Breast epithelium (tissue), 4 donors: ENCODE measurements at places on chromosomes 6 and 20. TPM values are rescaled to one million over a fixed set of nuclear protein-coding genes. Genes with fewer than 3 reads are reported as not detected.

The TTLL9 gene
- total RNA-seq: 0.98 TPM

The JARID2 gene
- total RNA-seq: 13.9 TPM

The HLA-DPA1 gene
- total RNA-seq: 116 TPM

The CCN6 gene
- total RNA-seq: not detected

The HSPA1L gene
- total RNA-seq: 1.6 TPM

The OVOL2 gene
- total RNA-seq: not detected

The MATN4 gene
- 1.6 TPM for total RNA-seq

The SSR1 gene
- 53.6 TPM for total RNA-seq

The BNIP5 gene
- under 0.01 TPM for total RNA-seq

The ADTRP gene
- 0.48 TPM for total RNA-seq

DNA sequence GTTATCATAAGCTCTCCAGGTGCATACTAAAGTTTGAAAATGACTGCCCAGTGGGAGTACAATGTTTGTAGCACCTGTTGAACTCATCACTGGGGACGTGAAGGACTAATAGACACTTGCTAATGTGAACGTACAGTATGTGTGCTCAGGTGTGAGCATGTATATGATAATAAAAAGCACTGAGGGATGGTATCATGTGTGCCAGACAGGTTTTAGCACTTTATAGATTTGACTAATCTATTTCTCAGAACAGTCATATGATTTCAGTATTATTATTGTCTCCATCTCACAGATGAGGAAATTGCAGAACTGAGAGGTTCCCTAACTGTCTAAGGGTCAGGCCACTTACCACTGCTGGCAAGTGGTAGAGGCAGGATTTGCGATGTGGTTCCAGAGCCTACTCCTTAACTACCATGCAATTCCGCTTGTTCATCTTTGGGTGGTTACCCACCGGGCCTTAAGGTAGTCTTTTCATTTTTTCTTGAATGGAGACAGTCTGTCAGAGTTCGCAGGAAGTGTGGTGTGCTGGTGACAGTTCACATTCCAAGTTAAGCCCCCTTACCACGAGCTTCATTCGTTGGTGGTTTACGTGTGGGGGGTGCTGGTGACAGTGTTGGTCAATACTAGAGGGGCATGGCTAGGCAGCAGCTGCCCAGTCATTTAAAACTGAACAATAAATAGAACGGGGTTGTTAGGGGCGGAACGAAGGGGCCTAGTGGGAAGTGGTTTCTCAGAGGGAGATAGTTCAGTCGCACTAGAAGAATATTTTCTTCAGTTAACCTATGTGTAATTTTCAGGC lies 46.8 kb downstream of the RREB1 start:
- no peak overlapping the region for H3K4me3 ChIP-seq
- peak overlapping the region; percentile 7 for H3K27ac ChIP-seq

- no peaks in the 10 kb centered on the region for H3K36me3 ChIP-seq
- H3K4me1 ChIP-seq: no peaks in the 10 kb centered on the region
- no peak overlapping the region for H3K4me3 ChIP-seq
- no peak for DNase-seq
These were observed 192.6 kb upstream of the CITED2 start for GRCh38 chr6:139567095-139567494.

GRCh38 chr6:27591699-27592480 lies 119.0 kb upstream of the ZNF184 start:
- H3K27me3 ChIP-seq: no peaks in the 10 kb centered on the region
- H3K36me3 ChIP-seq: no peaks in the 10 kb centered on the region
- no peaks in the 10 kb centered on the region for H3K4me1 ChIP-seq
- no peak for DNase-seq

DNA sequence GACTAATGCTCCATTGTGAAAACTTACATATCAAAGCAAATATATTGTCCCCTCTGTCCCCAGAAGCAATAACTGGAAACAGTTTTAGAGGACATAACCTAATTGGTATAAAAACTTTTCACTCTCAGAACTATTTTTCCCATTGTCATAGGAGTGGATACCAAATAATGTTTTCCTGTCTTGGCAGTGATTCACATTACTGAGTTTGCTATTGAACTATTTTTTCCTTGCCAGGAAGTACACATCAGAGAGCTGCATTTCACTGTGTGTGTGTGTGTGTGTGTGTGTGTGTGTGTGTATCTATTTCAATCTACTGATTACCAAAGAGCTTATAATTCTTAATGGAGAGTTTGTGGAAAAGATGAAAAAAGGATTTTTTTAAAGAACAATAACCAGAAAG lies 45.4 kb downstream of the AKAP12 start:
- H3K27me3 ChIP-seq: no peaks in the 10 kb centered on the region
- H3K36me3 ChIP-seq: no peaks in the 10 kb centered on the region
- no peak for DNase-seq
- no peaks in the 10 kb centered on the region for H3K4me1 ChIP-seq

DNA sequence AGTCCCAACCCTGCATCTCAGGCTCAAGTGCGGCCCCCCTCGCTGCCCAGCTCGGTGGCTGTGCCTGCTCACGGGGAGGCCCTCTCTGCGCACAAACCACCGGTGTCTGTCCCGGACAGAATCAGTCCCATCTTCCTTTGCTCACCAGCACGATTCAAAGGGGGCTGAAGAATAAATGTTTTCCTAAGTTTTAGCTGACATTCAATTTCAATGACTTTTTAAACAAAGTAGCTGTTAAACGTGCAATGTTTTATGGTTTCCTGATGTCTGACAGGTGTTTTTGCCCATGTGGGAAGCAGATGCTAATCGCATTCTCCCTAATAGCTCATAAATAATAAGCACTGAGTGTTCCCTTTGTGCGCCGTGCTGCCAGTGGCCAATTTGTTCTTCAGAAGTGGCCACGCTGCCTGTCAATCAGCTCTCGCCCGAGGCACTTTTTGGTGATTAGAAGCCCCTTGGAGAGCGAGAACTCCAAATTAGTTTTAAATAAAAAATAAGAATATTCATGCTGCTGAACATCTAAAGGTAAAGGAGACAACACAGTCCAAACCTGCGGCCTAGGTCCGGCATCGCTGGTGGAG lies 26.3 kb downstream of the BHLHE23 start:
- no peak overlapping the region for H3K4me3 ChIP-seq
- H3K27me3 ChIP-seq: peaks cover 4% of the 10 kb centered on the region
- no peaks in the 10 kb centered on the region for H3K36me3 ChIP-seq

GRCh38 chr6:82750556-82750955 lies 315.1 kb downstream of the UBE3D start:
- no peaks in the 10 kb centered on the region for H3K4me1 ChIP-seq
- H3K36me3 ChIP-seq: no peaks in the 10 kb centered on the region
- H3K27me3 ChIP-seq: no peaks in the 10 kb centered on the region
- no peak overlapping the region for H3K4me3 ChIP-seq

GRCh38 chr20:33437141-33437911 lies 6.2 kb downstream of the SNTA1 start:
- H3K27me3 ChIP-seq: no peaks in the 10 kb centered on the region
- DNase-seq: no peak
- no peaks in the 10 kb centered on the region for H3K36me3 ChIP-seq
- H3K4me1 ChIP-seq: no peaks in the 10 kb centered on the region

- DNase-seq: no peak
- no peak overlapping the region for H3K27ac ChIP-seq
- no peak overlapping the region for H3K4me3 ChIP-seq
- no peaks in the 10 kb centered on the region for H3K4me1 ChIP-seq
- no peaks in the 10 kb centered on the region for H3K36me3 ChIP-seq
These were observed 114.6 kb upstream of the TAB2 start for GRCh38 chr6:149202952-149203351.

DNA sequence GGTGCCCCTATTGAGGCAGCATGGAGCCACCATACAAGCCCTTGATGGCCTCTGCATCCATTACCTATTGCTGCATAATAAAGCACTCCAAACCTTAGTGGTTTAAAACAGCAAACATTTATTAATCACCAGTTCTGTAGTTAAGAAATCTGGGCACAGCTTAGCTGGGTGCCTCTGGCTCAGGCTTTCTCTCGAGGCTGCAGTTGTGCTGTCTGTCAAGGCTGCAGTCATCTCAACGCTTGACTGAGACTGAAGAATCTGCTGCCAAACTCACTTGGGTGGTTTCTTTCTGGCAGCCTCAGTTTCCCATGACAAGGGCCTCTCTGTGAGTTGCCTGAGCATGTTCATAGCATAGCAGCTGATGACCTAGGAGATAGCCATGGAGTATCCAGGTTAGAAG lies 207.4 kb upstream of the LRFN2 start:
- H3K4me3 ChIP-seq: no peak overlapping the region
- no peaks in the 10 kb centered on the region for H3K36me3 ChIP-seq
- H3K27me3 ChIP-seq: no peaks in the 10 kb centered on the region
- no peak overlapping the region for H3K27ac ChIP-seq

GRCh38 chr6:135922746-135923145 lies 71.2 kb downstream of the PDE7B start:
- H3K27me3 ChIP-seq: no peaks in the 10 kb centered on the region
- no peak for DNase-seq
- H3K36me3 ChIP-seq: no peaks in the 10 kb centered on the region

- H3K27ac ChIP-seq: no peak overlapping the region
- no peaks in the 10 kb centered on the region for H3K36me3 ChIP-seq
- DNase-seq: no peak
- H3K4me1 ChIP-seq: peaks cover 18% of the 10 kb centered on the region
- H3K4me3 ChIP-seq: no peak overlapping the region
These were observed 19.2 kb upstream of the FAM83C start for GRCh38 chr20:35311409-35311808.

- DNase-seq: no peak
- no peak overlapping the region for H3K27ac ChIP-seq
- H3K4me3 ChIP-seq: no peak overlapping the region
- no peaks in the 10 kb centered on the region for H3K36me3 ChIP-seq
- no peaks in the 10 kb centered on the region for H3K4me1 ChIP-seq
These were observed 269.5 kb upstream of the ARID1B start for GRCh38 chr6:156507656-156508055.

DNA sequence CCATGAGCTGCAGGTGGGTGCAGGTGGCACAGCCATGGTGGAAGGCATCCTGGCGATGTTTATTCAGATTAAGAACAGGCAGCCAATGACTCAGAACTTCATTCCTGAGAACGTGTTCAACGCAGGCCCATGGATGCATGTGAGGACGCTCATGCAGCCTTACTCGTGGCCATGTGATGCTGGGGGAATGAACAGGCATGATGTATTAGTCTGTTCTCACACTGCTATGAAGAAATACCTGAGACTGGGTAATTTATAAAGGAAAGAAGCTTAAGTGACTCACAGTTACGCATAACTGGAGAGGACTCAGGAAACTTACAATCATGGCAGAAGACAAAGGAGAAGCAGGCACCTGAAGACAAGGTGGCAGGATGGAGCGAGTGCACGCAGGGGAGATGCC lies 146.6 kb downstream of the RNASET2 start:
- no peak for DNase-seq
- no peaks in the 10 kb centered on the region for H3K36me3 ChIP-seq
- no peaks in the 10 kb centered on the region for H3K4me1 ChIP-seq
- H3K27ac ChIP-seq: no peak overlapping the region

- no peak overlapping the region for H3K4me3 ChIP-seq
- H3K27ac ChIP-seq: no peak overlapping the region
- peak; percentile 75 for DNase-seq
- no peaks in the 10 kb centered on the region for H3K27me3 ChIP-seq
- H3K4me1 ChIP-seq: no peaks in the 10 kb centered on the region
These were observed 67.7 kb downstream of the SYCP2L start for GRCh38 chr6:10954590-10955010.

- no peak overlapping the region for H3K27ac ChIP-seq
- H3K36me3 ChIP-seq: no peaks in the 10 kb centered on the region
- H3K4me3 ChIP-seq: no peak overlapping the region
- no peak for DNase-seq
- H3K27me3 ChIP-seq: no peaks in the 10 kb centered on the region
- H3K4me1 ChIP-seq: no peaks in the 10 kb centered on the region
These were observed 137.0 kb upstream of the PREP start for GRCh38 chr6:105539911-105540310.

- H3K36me3 ChIP-seq: no peaks in the 10 kb centered on the region
- H3K27ac ChIP-seq: no peak overlapping the region
- no peaks in the 10 kb centered on the region for H3K27me3 ChIP-seq
- no peak for DNase-seq
These were observed 31.6 kb upstream of the CSNK2A1 start for GRCh38 chr20:575230-575629.

GRCh38 chr6:168713839-168714238 lies 272.9 kb downstream of the SMOC2 start:
- H3K4me3 ChIP-seq: no peak overlapping the region
- H3K4me1 ChIP-seq: no peaks in the 10 kb centered on the region
- no peak for DNase-seq
- H3K36me3 ChIP-seq: no peaks in the 10 kb centered on the region
- no peak overlapping the region for H3K27ac ChIP-seq

DNA sequence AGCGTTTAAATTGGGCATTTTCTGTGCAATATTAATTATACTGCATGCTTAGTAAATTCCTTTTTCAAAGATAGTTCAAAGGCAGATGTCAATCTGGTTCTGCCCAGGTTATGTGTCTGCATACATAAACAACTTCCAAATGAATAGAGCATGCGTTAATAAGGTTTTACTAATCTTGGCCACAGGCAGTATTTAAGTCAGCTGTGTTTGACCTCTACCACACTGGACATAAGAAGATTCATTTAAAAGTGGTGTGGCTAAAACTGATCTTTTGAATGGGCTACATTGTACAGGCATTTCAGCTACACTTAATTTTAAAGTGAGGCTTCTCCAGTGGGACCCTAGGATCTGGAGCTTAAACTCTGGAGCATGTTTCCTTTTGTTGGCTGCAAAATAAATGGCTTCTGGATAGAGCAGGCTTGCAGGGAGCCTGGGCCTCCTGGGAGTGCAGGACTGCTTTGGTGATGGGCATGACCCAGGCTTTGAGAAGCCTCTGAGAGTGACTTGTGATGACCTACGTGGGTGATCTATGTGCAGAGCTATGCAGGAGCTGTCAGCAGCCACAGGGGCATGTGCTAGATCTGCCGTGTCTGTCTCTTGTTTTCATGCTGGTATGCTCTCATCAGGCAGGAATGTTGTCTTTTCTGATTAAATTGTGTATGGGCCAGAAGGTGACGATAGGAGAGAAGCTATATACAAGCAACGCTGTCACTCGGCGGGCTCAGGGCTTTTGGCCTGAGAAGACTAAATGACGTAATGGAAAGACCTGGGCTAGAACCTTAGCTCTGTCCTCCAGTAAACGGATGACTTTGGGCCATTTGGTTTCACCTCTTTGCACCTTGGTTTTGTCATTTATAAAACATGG lies 331.2 kb downstream of the QKI start:
- DNase-seq: no peak
- no peak overlapping the region for H3K27ac ChIP-seq
- H3K27me3 ChIP-seq: no peaks in the 10 kb centered on the region
- H3K4me3 ChIP-seq: no peak overlapping the region
- no peaks in the 10 kb centered on the region for H3K36me3 ChIP-seq

- DNase-seq: no peak
- H3K4me3 ChIP-seq: no peak overlapping the region
- H3K36me3 ChIP-seq: peaks cover 4% of the 10 kb centered on the region
- no peaks in the 10 kb centered on the region for H3K4me1 ChIP-seq
- H3K27ac ChIP-seq: no peak overlapping the region
- H3K27me3 ChIP-seq: no peaks in the 10 kb centered on the region
These were observed 6.0 kb upstream of the LATS1 start for GRCh38 chr6:149723771-149724417.

- no peak for DNase-seq
- H3K36me3 ChIP-seq: no peaks in the 10 kb centered on the region
- no peak overlapping the region for H3K4me3 ChIP-seq
These were observed 44.9 kb downstream of the ISM1 start for GRCh38 chr20:13265941-13266340.
